ENCODE measurements at places on chromosomes 3 and 15. TPM values are rescaled to one million over a fixed set of nuclear protein-coding genes. Genes with fewer than 3 reads are reported as not detected.

- DNase-seq: no peak
These were observed 136.8 kb downstream of the PGPEP1L start for GRCh38 chr15:98870788-98871187.

GRCh38 chr3:196546537-196546936 is 21.8 kb downstream of the WDR53 start:
- peak; percentile 42 for DNase-seq

GRCh38 chr3:99562138-99562537 is 76.3 kb upstream of the COL8A1 start:
- DNase-seq: no peak

- DNase-seq: no peak
These were observed 68.9 kb upstream of the PPP2R3A start for GRCh38 chr3:135896613-135897012.

- DNase-seq: peak; percentile 51
These were observed at the start of gene ST3GAL6 for GRCh38 chr3:98763076-98763475. ST3GAL6 (plus strand) TSS chr3:98763340; CDS start chr3:98768441, 5,101 bp downstream.

DNA sequence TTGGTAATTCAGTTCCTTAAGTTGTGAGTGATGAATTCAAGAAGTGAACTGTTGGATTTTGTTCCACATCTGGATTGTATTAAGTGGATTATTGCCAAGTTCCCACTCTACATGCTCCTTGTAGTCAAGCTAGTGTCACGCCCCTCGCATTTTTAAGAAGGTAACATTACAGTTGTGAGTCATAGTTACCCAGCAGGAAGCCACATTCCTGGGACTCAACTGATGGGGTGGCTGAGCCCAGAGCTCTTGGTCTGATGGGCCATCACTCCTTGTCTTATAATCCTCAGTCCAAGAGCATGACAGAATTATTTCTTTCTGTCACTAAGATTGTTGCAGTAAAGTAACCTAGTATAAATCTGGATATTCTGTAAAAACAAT is 102.7 kb downstream of the PTPRG start:
- no peak for DNase-seq

DNA sequence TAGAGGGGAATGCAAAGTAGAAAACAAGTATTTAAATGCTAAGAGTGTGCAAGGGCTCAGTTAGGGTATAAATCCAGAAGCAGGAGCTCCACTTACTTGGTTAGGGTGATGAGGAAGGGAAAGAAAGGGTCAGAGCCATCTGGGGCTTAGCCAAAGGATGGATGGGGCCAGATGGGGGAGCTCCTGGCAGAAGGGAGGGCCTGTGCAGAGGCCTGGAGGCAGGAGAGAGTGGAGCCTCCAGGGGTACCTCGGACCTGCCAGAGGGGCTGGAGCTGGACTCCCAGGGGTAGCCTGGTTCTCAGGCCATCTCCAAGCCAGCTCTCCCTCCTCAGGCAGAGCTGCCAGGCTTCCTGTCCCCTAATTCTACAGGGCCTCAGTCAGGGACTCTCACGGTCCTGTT is 506.3 kb downstream of the SHQ1 start:
- no peak for DNase-seq

DNA sequence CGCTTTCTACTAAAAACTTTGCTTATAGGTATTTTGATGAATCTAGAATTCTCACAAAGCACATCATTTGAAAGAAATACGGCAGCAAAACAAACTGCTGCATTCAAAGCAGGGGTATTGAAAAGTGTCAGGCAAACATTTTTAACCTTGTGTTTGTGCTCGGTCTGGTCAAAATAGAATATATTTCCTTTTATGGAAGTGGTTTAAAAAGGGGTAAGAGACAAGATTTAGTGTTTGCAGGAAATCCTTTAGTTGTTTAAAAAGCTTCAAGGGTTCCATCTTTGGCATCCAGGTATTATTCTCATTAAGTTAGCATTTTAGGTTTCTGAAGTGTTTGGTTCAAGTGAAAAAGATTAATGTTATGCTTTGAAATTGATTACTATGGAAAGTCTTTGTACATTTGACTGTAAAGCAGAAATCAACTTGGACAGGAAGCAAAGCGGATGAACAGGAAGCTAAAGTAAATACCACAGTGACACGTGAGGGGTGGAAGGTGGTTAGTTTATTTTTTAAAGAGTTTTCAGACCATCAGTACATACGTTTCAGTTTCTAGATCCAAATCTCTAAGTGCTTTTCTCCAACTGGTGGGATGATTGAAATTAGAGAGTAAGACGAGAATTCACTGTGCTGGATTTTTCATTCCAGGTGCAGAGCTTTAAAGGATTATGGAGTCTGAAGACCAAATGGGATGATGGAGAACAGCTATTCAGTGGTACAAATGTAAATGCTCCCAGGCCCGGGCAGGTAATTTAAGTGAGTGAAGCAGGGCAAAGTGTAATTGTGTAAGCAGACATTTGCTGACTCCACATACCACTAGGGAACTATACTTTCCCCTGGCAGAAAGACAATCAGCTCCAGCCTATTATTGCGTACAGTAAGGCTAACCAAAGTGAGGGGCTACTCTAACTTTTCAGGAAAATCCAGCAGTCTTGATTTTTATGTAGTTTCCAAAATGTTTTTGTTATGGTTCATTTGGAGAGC is 341.8 kb upstream of the TBL1XR1 start:
- DNase-seq: no peak

The SCN11A gene
- polyA plus RNA-seq: 0.76 TPM

The C3orf49 gene
- 0.80 TPM for polyA plus RNA-seq

- DNase-seq: no peak
These were observed 42.9 kb upstream of the DIPK2A start for GRCh38 chr3:143928541-143929255.
